ENCODE measurements at places on chromosomes 3 and 15. TPM values are rescaled to one million over a fixed set of nuclear protein-coding genes. Genes with fewer than 3 reads are reported as not detected.

The PPCDC gene
- total RNA-seq: 23.6 TPM

The GABRR3 gene
- 0.19 TPM for total RNA-seq

The SUSD5 gene
- total RNA-seq: 7.7 TPM

- DNase-seq: no peak
Measured at GRCh38 chr3:52527732-52528585, 5.7 kb downstream of the NT5DC2 start.

DNA sequence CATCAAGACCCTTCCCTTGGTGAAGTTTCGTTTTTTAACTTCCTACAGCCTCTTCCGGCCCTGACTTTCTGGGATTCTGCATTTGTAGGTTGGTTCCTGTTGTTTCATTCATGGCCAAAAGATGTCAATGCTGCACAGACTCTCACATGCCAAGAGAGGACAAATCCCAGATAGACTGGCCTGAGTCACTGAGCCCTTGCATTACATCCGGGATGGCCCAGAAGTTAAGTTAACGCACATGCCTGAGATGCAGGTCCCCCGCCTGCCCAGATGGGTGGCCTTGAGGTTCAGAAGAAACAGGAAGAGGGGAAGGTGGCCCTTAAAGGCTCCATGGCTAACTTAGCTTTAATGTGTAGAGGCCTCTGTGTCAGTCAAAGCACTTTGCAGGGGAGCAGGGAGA is 51.6 kb upstream of the SRGAP3 start:
- no peak for DNase-seq

DNA sequence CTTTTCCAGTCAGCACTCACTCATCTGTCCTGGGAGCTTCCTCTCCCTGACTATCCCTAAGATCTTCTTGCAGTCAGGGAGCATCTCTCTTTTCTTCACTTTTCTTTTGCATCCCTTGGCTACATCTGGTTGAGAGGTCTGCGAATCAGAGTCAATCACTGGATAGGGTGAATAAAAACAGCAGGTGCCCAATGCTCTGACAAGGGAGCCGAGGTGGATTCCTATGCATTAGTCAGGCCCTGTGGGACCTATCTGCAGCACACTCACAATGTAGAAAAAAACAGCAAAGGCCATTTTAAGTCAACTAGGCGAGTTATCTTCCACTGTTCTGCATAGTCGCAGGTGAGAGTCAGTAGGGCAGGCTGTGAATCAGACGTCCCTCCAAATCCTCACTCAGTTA is 35.5 kb downstream of the DZIP1L start:
- DNase-seq: no peak
